ENCODE measurements at places on chromosomes 5 and 9.

DNA sequence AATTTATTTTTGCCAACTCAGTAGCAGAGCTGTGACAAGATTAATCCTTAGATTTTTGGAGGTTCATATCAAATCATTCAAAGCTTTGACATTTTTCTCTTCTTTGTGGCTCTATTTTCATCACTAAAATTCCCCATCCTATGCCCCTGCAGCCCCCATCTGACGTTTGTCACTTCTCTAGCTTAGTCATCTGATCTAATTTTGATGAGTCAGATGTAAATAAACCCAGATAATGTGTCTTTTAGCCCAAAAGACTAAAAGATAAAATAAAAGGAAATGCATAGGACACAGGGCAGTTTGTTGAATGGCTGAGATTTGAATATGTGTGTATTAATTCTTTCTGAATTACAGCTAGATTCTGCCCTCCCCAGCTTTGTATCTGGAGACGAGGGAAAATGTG is 897 bp upstream of the HSPB3 start:
- no peak for DNase-seq

DNA sequence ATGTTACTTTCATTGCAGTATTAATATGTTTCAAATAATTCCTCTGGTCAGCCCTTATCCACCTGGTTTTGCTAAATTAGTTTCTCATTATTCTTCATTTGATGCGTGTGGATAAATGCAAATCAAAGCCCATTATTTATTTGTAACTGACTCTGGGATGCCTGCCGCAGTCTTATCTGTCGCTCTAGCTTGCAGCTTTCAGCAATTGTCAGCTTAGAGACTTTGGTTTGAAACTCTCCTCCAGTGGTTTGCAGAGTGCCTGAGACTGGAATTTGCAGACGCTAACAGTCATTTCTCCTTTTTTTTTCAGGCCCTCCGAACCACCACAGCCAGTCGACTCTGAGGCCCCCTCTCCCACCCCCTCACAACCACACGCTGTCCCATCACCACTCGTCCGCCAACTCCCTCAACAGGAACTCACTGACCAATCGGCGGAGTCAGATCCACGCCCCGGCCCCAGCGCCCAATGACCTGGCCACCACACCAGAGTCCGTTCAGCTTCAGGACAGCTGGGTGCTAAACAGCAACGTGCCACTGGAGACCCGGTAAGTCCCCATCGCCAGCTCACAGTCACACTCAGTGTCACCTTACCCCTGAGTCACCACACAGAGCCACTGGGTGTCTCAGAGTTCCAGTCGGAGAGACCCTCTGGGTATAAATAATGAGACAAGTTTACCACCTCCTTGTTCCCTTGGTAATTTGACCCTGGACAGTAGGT is 339.0 kb upstream of the WWC1 start:
- DNase-seq: no peak

DNA sequence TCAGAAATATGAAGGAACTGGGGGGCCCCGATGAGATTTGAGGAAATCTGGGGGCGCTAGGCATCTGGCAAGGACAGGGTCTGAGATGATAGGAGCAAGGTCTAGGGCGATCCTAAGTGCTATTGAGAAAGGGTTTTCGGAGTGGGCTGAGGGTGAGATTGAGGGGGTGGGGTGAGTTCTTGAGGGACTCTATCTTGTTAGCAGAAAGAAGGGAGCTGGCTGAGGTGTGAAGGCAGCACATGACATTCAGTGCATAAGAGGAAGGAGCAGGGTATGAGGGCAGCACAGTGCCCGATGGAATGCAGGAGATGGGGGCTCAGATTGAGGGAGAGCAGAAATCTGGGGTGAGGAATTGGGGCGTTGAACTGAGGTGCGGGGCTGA is 640 bp downstream of the TRIM32 start:
- DNase-seq: no peak

GRCh38 chr5:121706686-121707085 is 145.0 kb upstream of the FTMT start:
- DNase-seq: no peak

DNA sequence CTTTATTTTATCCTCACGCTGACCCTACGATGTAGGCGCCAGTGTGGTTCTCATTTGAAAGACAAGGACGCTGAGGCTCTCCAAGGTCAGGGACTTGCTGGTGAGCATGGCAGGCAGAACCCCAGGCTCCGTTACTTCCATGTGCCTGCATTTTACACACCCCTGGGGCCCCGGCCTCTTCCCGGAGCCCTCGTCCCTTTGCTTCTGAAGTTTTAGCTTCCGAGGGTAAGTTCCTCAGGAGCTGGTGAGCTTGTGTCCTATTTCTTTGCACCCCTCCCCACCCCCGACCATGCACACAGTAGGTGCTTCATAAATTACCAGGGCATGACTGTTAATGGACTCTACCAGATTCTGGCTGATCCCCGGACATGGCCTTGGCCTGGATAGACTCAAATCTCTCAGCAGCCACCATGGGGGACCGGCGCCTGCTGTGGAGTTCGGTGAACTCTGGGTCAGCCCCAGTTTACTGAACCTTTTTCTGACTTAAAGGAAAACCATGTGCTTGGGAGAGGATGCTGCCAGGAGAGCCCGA is 59.3 kb upstream of the RNU6ATAC start:
- no peak for DNase-seq

DNA sequence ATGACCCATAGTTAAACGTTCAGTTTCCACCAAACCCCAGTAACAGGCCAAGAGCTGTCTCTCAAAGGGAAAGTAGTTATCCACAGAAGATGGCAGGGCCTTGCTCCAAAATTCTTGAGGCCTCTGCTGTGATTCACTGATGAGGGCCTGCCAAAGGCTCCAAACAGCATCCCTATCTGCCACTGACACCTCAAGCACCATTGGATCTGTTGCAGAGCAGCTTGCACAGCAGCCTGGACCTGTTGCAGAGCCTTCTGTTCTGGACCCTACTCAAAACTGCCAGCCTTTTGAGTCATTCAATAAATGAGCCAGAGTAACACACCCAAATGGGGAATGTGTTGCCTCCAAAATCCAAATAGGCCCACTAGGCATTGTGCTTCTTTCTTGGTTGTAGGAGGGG is 741.5 kb upstream of the RGMB start:
- no peak for DNase-seq

DNA sequence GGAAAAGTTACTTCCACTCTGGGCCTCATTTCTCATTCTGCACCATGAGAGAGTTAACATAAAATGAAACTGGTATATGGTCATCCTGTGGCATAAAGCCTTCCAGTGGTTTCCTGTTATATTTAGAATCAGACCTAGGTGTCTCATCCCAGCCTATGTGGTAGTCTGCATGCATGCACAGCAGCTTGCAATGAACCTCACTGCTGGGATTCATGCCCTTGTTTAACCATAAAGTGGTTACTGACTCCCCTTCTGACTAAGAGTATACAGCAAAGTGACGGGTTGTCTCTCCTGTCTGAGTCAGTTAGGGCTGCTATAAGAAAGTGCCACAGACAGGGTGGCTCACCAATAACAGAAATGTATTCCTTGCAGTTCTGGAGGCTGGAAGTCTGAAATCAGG is 14.7 kb upstream of the TDRD7 start:
- DNase-seq: no peak

- DNase-seq: no peak
Measured at GRCh38 chr9:36319183-36319582, 60.9 kb upstream of the GNE start.

DNA sequence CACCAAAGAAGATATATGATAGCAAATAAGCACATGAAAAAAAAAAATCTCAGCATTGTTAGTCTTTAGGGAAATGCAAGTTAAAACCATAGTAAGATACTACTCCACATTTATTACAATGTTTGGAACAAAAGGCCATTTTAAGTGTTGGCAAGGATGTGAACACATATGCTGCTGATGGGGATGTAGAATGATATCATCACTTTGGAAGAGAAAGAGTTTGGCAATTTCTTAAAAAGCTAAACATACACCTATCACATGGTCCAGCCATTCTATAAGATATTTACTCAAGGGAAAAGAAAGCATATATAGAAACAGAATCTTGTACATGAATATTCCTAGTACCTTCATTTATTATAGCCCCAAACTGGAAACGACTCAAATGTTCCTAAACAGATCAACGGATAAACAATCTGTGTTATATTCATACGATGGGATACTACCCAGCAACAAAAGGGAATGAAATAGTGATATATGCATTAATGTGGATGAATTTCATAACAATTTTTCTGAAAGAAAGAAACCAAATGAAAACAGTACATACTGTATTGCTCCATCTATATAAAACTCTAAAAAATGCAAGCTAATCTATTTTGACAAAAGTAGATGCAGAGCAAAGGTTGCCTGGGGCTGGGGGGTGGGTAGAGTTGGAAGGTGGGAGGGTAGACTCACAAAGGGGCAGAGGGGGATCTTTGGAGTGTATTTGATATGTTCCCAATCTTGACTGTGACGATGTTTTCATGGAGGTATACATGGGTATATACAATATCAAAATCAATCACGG is 45.7 kb upstream of the SMAD5 start:
- DNase-seq: no peak

- DNase-seq: no peak
Measured at GRCh38 chr5:77449277-77449676, 42.8 kb downstream of the WDR41 start.

DNA sequence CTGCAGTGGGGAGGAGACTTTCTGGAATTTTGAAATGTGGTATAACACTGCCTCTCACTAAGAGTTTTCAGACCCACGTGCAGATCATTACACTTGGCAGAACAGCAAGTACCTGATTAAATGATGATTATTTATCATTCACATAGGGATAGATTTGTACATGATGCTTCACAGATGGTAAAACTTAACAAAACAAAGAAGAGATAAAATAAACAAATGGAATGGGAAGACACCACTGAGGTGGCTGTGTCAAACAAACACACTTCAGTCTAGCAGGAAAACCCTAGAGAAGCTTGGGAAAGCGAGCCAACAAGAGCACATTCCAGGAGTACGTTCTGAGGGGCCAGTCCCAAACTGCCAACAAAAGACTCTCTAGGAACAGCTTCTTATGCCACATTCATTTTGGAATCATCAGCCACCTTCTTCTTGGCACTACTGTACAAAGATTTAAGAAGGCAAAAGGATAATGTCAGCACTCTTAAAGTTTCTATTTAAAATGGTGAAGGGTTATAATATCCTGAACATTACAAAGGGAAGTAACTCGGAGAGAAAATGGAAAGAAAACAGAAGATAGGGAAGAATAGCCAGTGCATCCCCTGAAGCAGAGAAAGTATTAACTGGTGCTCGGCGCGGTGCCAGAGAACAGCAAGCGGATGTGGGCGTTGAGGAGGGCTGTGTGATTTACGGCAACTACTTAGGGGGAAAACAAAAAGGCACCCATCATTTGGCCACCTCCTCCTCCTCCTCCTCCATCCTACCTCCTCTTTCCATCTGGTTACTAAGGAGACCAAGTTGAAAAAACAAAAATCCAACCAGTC is 1.6 kb downstream of the MED27 start:
- DNase-seq: no peak

GRCh38 chr5:172385707-172386106 is 68.6 kb downstream of the SH3PXD2B start:
- DNase-seq: no peak

DNA sequence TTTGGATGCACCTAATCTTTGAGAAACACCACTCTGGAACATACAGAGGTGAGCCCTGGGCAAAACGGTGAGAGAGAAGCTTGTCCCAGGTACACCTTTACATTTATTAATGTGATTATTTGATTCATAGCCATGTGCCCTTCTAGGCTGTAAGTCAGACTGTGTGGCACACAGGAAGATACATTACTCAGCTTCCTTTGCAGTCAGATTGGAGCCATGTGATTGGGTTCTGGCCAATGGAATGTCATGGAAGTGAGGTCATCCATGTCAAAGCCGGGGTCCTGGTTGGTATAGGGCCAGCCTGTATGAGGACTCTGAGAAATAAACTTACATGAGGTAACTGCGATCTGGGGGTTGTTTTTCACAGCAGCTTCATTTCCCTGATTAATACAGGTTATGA is 106.8 kb upstream of the CD180 start:
- no peak for DNase-seq

DNA sequence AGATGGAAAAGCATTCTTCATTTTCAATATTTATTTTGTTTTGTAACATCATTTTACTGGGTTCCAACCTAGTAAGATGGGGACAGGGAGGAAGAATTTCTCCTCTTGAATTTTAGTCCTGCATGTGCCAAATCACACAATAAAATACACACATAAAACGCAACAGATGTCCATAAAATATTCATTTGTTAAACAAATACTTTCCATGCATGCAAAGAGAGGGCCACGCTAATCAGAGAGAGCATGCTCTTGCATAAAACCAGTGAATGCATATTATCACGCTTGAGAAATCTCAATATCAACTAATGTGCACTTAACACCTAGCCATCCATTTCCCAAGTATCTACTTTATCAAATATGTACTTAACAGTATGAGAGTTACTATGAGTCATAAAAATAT is 212.6 kb upstream of the TARS1 start:
- DNase-seq: no peak

DNA sequence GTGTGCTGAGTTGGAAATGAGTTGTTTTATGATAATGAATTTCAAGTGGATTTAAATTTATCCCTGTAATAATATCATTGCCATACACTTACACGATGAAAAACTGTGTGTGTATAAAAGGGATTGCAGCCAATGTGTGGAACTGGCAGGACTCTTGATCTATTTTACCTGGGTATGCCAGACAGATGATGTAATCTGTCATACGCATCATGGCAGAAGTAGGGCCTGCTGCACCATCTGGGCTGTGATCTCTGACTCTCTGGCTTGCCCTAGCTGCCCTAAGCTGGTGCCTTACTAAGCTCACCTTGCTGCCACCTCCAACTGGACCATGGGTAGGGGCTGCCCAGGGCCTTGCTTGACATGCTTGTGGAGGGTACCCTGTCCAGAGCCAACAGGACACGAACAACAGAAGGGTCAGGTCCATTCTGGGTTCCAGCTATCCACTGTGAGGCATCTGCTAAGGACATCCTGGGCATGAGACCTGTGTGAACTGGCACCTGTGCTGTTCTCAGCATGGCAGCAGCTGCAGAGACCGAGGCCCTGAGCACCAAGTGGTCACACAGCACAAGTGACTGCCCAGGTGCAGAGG is 184.2 kb downstream of the FSTL4 start:
- DNase-seq: no peak

GRCh38 chr9:90787771-90788460 is 13.7 kb upstream of the SYK start:
- DNase-seq: no peak

- no peak for DNase-seq
Measured at GRCh38 chr9:112532427-112532826, 45.8 kb downstream of the KIAA1958 start.

DNA sequence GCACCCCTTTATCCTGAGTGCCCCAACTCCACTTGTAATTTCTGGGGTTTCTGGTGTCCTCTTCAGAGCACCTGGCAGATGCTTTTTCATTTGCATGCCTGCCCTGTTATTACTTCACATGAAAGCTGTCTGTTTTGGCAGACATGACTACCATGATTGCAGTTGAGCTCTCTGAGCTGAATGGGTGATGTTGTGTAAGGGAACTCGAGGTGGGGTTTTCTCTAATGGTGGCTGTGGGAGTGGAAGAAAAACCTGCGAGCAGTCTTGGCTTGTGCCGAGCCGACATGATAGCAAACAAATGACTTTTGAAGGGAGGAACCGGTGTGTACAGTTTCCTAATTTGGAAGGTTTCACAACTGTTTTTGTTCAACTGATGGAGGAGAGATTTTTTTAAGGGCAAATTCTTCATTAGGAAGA is 196.2 kb downstream of the AOPEP start:
- DNase-seq: no peak

GRCh38 chr5:17024686-17025180 is 88.6 kb upstream of the MYO10 start:
- no peak for DNase-seq
